Cardiac fibroblast (primary cell): ENCODE measurements at places on chromosomes 2 and 18.
A peak's percentile ranks its signal among the peaks of the same experiment; 100 is the strongest.

GRCh38 chr2:88729061-88729745 is 37.7 kb downstream of the RPIA start:
- DNase-seq = no peak

DNA sequence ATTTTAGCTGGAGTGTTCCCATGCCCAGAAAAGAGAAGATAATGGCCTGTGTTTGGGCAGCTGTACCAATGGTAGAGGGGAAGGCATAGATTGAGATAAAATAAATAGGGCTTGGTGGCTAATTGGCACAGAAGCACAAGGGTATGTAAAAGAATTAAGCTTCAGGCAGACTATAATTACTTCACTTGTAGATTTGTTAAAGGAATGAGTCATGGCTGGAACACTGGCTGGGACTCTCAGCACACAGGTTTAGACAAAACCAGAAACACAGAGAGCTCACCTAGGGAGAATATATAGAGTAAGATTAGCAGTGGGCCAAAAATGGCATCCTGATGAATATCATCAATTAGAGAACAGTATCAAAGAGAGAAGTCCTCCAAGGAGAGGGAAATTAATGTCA is 198.3 kb upstream of the FIGN start:
- DNase-seq = no peak

- DNase-seq = no peak
Observed at GRCh38 chr2:24471662-24472061, 19.4 kb upstream of the NCOA1 start.

DNA sequence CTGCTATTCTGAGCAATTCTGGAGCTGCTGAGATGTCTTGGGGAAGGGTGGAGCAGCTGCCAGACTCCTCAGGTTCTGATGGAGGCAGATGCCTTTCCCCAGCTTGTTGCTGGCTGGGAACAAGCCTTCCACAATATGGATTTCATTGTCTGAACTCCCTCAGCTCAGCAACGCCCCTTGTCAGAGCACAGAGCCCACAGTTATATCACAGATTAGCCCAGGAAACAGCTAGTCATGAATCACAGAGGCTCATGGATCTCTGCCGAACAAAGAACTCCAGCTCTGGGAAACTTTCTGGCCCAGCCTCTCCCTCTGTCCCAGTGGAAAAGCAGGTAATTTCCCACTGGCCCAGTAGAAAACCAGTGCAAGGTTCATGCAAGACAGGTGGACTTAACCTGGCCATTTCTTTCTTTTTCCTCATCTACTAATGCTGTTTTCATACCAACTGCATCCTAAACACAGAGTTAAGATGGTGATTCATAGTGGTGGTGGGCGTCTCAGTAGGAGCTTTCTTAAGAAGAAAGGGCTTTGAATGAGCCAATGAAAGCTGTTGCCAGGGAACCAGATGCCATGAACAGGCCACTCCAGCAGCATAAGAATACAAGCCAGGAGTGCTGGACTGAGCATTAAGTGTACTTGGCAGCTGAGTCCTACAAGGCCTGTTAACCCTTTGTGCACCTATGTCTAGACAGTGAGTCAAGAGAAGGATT is 8.7 kb upstream of the KIAA2012 start:
- peak; percentile 57 for DNase-seq

- no peak for DNase-seq
Observed at GRCh38 chr2:69578198-69578540, 65.4 kb downstream of the AAK1 start.
